M059J (cell line): ENCODE measurements at places on chromosomes 12 and 14. TPM values are rescaled to one million over a fixed set of nuclear protein-coding genes. Genes with fewer than 3 reads are reported as not detected.

Gene NPAS3
- total RNA-seq = 1.2 and 2.7 TPM in 2 replicates

Gene LBHD2
- not detected in 2 replicates for total RNA-seq

Gene KLHL28
- 4.7 and 5.3 TPM in 2 replicates for total RNA-seq

Gene HSP90B1
- 763 and 1,048 TPM in 2 replicates for total RNA-seq

Gene CCDC197
- not detected in 2 replicates for total RNA-seq

Gene GLIPR1L2
- total RNA-seq = not detected in 2 replicates

Gene CMA1
- total RNA-seq = not detected in 2 replicates

Gene AKAP5
- total RNA-seq = 3.9 and 4.9 TPM in 2 replicates

Gene STXBP6
- 0.42 TPM in 1 of 2 replicates, not detected in the other for total RNA-seq
